ENCODE measurements at places on chromosomes 7 and 10. TPM values are rescaled to one million over a fixed set of nuclear protein-coding genes. Genes with fewer than 3 reads are reported as not detected.

EVX1 gene
- total RNA-seq = 5.6 TPM

RAPGEF5 gene
- 56.9 TPM for total RNA-seq

NUTM2D gene
- total RNA-seq = 9.3 TPM

CPED1 gene
- total RNA-seq = 61.4 TPM

GPR15LG gene
- 29.2 TPM for total RNA-seq

TRIM56 gene
- 57.3 TPM for total RNA-seq

NME8 gene
- 1.5 TPM for total RNA-seq

SLC35G1 gene
- 4.8 TPM for total RNA-seq

CASP2 gene
- total RNA-seq = 42.3 TPM
